ENCODE measurements at places on chromosomes 7 and 10.

GRCh38 chr7:51587604-51588003 is 271.0 kb upstream of the COBL start:
- no peak for DNase-seq

DNA sequence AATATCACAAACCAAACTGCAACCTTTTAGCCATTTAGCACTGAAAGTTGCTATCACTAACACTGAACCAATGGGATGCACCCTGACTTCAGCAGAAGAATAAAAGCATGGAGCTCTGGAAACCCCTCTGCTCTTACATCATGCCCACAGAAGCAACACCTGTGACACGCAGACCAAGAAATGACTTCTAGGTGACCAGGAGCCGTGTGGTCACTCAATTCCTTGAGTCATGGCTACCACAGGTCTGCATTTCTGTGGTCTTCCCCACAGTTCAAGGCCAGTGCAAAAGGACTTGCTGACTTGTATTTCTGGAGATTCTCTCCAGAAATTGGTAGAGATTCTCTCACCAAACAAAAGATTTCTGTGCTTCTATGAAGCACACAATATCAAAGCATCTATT is 38.3 kb downstream of the NRCAM start:
- no peak for DNase-seq

- no peak for DNase-seq
Observed at GRCh38 chr7:87413951-87414793, 61.3 kb downstream of the ABCB4 start.

- DNase-seq = no peak
Observed at GRCh38 chr10:72626444-72626754, 520 bp upstream of the MICU1 start.

DNA sequence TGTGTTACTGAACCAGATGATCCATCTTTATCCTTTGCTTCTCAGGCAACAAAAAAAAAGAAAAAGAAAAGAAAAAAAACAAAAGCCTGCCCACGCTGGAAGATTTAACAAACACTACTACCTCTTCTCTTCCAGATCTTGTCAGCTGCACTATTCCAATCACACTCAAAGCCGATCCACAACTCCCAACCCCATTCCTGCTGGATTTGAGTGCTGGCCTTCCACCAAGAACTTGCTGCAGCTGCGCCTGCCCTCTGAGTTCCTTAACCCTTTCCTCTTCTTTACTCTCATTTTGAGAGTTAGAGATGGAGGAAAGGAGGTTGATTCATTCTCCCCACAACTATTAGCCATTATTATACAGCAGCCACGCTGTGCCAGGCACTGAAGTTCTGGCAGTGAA is 16.0 kb upstream of the ITGA8 start:
- no peak for DNase-seq

DNA sequence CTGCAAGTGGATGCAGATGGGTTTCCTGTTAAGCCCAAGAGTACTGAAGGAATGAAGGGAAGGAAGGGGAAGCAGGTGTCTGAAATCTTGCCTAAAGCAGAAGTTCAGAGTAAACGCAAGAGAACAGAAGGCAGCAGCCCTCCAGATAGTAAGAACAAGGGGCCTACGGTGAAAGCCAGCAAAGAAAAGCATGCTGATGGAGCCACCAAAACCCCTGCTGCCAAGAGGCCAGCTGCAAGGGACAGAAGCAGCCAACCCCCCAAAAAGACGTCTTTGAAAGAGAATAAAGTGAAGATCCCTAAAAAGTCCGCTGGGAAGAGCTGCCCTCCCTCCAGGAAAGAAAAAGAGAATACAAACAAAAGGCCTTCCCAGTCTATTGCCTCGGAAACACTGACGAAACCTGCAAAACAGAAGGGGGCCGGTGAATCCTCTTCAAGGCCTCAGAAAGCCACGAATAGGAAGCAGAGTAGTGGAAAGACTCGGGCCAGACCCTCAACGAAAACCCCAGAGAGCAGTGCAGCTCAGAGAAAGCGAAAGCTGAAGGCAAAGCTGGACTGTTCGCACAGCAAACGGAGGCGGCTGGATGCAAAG is 152.5 kb downstream of the LCOR start:
- no peak for DNase-seq

GRCh38 chr10:52703451-52703850 is 69.1 kb downstream of the MBL2 start:
- no peak for DNase-seq

DNA sequence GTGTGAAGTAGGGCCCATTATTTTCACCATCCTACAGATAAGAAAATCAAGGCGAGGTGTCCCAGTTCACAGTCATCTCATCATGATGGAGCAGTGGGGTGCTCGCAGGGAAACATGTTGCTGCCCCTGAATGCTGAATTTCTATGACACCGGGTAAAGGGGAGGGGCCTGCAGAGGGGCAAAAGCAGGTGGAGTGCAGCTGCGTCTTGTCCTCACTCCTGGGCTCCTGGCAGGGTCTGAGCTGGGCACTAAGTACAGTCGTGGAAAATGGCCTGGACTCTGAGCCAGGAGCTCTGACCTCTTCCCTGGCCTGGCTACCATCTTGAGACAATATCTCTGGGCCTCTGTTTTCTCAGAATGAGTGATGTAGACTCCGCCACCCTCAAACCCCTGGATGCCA is 253.1 kb upstream of the PITRM1 start:
- DNase-seq = no peak

DNA sequence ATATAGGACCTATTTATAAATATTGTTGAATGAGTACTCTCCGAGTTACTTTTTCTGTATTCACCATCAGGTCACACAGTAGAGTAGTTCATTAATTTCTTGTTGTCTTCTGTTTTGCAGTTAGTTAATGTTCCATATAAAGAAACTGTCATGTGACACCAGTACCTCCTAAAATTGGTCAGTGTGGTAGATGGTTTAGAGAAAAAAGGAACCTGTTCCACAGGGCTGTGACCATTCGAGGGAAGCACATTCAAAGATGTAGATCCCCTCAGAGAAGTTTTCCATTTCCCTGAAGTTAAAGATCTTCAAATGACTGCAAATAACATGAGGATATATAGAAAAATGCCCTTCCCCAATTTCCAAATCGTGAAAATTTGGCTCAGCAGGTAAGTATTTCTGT is 45.7 kb downstream of the PRPF18 start:
- DNase-seq = no peak

GRCh38 chr7:8612584-8612983 is 179.2 kb downstream of the NXPH1 start:
- no peak for DNase-seq

GRCh38 chr7:137846549-137846826 is 286 bp downstream of the DGKI start:
- no peak for DNase-seq

DNA sequence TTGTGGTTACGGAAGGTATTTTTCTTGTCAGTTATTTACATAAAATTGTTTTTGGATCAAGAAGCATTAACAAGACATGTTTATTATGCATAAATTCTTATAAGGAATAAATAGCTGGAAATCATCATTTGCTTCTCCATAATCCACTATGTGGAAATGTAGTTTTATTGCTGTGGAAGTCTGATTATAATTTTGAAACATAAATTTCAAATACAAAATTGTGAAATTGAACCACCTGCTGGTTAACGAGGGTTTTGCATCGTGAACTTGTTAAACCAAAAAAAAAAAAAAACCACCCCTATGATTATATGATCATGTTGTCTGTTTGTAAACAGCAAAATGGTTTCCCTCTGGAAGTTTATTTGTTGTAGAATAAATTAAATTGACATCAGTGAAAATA is 25.9 kb downstream of the ABRAXAS2 start:
- no peak for DNase-seq

GRCh38 chr7:140920745-140921144 is 4.0 kb downstream of the BRAF start:
- DNase-seq = no peak

- no peak for DNase-seq
Observed at GRCh38 chr7:102908676-102909075, 4.1 kb upstream of the LRRC17 start.

DNA sequence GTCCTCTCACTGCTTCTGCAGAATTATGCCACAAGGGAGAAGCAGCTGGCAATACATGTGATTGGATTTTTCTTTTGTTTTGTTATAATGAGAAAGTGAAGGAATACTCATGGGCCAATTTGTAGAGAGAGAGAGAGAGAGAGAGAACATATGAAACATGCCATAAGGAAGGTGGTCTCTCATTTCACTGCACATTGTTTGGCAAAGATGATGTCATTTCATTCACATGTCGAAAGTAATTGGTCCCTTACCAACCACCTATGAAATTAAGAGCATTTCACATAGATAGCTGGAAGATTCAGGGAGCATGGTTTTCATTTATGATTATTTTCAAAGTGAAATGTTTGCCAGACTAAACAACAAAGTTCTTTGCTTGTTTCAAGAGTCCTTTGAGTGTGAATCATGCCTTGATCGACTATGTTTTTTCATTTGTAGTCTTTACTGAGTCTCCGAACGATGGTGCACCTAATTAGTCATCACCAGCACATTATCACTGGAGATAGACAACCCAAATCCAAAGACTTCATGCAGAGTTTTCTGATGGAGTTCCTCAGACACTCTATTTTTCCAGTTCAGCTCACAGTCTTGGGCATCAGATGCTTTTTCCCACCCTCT is 130.1 kb upstream of the ZEB1 start:
- DNase-seq = no peak

GRCh38 chr10:101373063-101373462 is 19.1 kb downstream of the BTRC start:
- no peak for DNase-seq
